Stimulated activated CD8-positive, alpha-beta memory T cell treated with anti-CD3 and anti-CD28 coated beads, Interleukin-4, amount 100 ng/mL, for 1 hour (primary cell): ENCODE measurements at places on chromosomes 7 and 10.

DNA sequence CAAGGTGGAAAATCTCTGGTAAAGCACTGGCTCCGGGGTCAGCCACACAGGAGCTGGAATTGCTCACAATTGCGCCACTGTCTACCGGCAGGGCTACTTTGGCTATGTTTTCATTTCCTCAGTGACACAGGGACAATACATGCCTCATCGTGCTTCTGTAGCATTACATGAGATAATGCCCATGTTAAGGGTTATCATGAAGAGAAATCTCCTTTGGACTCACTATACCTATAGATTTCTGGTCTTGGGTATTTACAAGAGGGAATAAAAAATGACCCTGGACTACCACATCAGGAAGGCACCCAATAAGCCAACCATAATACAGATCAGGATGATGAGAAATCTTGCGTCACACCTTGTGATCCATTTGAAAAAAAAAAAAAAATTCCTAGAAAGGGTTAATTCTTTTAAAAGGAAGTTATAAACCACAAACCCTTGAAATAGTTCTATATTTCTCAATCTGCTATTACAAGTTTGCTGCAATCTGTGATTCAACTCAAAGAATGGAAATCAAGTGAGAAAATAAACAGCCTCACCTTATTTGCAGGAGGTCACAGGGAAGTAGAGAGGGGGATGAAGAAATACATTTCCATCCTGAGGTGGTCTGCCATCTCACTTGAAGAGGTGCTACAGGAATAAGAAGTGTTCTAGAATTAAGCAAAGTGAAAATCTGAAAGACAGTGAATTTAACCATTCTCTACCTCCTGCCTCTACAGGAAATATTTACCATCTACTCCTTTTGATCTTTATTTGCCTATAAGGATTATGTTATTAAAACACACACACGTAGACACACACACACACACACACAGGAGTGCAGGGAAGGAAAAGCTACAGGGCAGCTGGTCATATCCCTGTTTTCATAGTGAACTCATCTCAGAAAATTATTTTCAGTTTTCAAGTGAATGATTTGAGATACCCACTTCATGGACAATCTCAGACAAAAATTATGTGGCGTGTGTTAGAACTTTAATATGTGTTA, 231.3 kb upstream of the CELF2 start:
- no peak for DNase-seq

GRCh38 chr7:74006032-74006431, 21.9 kb upstream of the ELN start:
- DNase-seq, result no peak

DNA sequence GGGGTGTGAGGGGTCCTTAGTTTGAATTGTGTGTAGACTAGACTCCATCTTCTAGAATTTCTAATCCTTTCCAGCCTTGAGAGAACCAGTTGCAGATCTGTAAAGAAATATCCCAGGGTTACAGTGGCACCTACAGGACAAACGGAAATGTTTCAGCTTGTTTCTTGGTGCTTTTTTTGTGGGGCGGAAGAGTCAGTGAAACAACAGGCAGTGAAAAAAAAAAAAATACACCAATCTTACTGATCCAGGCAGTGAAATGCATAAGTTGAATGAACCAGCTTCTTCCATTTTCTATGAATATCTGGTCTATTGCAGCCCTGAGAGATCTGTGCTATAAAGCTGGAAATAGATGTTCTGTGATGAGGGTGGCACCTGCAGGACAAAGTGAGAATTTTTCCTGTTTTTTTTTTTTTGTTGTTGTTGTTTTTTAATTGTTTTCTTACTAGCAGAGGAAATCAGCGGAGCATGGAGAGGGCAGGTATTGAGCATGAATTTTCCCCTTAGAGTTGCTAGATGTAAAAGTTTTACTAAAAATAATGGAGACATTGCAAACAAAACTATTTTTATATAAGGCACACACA, 81.9 kb upstream of the DYNC1I1 start:
- no peak for DNase-seq

DNA sequence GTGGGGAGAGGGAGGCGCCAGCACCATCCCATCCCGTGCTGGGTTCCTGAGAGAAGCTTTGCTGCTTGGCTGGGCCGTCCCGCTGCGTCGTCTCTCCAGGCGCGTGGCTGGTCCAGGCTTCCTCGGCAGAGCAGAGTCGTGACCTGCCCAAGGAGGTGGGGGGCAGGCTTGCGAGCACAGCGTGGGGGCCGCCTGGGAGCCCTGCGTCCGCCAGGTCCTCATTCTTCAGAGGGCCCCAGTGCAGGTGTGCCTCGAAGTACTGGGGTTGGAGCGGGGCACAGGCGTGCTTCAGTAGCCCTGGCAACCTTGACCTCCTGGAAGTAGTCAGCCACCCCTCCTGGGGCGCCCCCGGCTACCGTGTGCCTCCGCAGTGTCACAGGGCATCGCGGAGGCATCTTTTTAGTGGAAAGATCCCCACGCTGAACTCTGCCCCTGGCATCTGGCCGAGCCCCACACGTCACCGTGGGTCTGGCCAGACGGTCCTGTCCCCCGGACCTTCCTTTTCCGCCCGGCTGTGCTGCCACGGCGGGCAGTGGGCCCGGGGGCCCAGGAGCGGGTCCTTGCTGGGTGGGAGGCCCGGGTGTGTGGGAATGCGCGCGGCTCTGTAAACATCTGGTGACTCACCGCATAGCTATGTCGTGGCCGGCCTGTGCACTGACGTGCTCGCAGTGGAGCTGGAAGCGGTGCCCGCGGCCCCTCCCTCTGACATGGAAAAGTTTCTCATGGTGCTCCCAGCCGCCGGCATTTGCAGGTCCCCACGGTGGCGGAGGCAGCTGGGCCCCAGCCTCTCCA, 6.4 kb downstream of the MAFK start:
- no peak for DNase-seq

DNA sequence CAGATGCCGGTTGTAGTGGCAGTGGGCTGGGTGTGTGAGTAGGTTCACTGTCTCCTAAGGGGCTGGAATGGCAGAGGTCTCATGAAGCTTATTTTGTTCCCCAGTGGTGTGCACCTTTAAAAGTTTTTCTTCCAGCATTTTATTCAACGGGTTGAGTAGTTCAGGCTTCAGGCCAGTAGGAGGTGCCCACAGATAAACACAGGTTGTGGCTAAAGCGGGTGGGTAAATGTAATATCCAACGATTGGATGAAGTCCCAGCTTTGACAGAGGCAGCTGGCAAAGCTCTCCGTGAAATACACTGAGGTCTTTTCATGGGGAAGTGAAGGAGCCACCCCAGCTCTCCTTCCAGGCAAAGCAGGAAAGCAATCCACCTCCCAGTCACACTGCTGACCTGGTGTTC, 339.8 kb upstream of the LRRTM3 start:
- DNase-seq, result no peak
